Stimulated activated CD4-positive, alpha-beta T cell treated with anti-CD3 and anti-CD28 coated beads, Interleukin-1b, Interleukin-23, amount 100 ng/mL, for 1 hour (primary cell): ENCODE measurements at places on chromosomes 13 and 19.

- DNase-seq, result no peak
These were observed 45.2 kb upstream of the AMER2 start for GRCh38 chr13:25217023-25217885.

- DNase-seq, result no peak
These were observed 224.7 kb downstream of the GGACT start for GRCh38 chr13:100363874-100364273.

- DNase-seq, result no peak
These were observed 17.8 kb upstream of the MIR17HG start for GRCh38 chr13:91329733-91330132.

DNA sequence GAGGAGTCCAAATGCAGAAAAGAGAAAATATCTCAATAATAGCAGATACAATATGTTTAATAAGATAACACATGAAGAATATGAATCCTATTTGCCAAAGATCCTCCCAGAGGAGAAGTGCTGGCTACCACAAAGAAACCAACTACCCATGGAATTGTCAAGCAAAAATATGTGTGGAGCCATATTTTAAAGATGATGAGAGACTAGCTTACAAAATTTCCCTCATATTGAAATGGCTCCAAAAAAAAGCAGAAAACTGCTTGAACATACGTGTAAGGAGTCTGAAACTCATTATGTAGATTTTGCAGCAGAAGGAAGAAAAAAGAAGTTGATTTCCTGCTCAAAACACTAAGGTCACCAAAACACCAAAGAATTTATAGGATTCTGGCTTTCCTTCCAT, 94.2 kb downstream of the USP12 start:
- DNase-seq, result no peak

DNA sequence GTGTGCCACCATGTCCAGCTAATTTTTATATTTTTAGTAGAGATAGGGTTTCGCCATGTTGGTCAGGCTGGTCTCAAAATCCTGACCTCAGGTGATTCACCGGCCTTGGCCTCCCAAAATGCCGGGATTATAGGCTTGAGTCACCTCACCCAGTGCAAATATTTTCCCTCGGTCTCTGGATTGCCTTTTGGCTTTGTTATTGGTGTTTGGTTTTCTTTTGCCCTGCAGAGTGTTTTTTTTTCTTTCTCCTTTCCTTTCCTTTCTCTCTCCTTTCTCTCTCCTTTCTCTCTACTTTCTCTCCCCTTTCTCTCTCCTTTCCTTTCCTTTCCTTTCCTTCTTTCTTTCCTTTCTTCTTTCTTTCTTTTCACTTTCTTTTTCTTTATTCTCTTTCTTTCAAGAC, 33.2 kb downstream of the KDM4B start:
- DNase-seq, result no peak

DNA sequence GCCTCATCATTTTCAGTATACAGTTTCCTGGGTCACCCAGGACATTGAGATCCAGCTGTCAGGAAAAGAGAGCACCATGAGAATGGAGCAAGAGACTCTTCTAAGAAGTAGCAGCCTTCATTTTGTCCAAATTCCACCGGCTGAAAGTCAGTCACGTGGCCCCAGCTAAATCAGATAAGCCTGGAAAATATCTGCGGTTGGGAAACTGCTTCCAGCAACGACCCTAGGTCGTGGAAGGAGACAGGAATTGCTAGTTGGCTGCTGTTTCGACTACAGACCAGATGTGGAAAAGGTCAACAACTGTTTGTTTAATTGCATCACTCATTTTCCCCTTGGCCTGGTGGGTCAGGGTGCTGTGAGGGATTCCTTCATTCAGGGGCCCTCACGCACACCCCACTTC, 107.0 kb downstream of the ZNF536 start:
- DNase-seq, result no peak

DNA sequence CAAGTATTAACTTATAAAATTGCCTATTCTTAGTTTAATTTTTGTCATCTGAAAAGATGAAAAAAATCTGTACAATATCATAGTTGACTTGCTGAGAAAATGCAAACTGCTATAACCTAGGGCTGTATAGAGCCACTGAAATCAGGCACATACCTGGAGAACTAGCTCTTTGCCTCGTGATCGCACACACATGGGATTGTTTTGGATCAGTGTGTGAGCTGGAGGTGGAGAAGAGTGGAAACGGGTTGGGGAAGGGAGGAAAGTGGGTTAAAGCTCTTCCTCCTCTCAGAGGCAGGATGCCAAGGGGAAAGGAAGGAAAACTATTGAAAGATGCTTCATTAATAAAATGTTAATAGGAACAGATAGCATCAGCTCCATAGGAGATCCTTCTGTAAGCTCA, 2.7 kb downstream of the MTUS2 start:
- DNase-seq, result no peak

- DNase-seq, result no peak
These were observed 7.9 kb upstream of the RASA3 start for GRCh38 chr13:114140131-114140905.

DNA sequence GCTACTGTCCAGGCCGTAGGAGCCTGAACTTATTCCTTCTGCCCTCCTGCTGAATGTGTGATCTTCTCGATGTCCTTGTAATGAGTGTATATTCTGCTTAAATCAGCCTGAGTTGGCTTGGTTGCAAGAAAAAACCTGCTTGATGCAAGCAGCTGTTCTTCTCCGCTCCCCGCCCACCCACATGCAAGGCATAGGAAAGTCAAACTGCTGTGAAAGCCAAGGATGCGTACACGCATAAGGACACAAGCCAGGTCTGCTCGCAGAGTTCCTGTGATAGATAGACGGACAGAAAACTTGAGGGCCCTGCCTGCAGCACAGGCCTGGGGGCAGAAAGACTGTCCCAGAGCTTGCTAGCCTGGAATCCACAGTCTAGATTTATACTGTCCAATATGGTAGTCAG, 101.1 kb downstream of the DNAJC15 start:
- no peak for DNase-seq

DNA sequence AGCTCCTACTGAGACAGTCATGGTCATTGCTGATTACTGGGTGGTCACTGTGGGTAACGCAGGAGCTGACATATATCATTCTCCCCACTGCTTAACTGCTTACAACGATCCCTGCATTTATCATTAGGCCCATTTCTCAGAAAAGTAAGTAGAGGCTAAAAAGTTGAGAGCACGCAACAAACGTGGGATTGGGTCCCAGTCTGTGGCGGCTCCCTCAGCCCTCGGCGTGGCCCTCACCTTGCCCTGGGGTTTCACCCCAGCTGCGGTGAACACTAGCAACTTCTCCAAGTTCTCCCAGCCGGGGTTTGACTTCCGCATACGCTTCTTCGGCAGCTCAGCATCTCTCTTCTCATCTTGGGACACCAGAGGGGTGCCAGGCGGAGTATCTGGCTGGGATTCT, 2.5 kb downstream of the PNKP start:
- DNase-seq, result no peak

- DNase-seq, result no peak
These were observed 726 bp upstream of the TGFB1 start for GRCh38 chr19:41354343-41354953.

- no peak for DNase-seq
These were observed 12.8 kb downstream of the C3 start for GRCh38 chr19:6707658-6708018.

DNA sequence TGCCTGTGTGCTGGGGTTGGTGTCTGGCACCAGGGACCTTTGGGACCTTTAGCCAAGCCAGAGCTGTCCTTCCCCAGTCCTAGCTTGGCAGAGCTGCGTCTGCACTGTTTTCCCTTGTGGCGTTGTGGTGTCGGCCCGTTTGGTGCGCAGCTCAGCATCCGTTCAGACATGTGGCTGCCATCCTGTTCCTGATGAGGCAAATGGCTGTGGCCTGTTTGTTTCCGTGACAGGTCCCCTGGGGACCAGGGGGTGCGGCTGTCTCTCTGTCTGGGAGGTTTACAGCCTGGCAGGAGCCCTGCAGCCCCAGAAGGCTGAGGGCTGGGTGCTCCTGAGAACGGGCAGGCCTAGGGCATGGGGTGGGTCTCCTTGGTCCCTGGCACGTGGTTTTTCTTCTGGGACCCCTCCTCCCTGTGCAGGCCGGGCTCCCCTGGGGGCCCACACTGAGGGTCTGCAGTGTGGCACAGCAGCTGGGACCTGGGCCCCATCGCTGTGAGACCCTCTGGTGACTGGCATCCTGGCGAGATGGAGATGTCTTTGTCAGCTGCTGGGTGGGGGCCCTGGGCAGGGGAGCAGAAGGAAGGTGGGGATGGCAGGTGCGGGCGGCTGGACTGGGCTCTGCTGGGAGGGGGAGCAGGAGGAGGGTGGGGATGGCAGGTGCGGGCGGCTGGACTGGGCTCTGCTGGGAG, 4.0 kb downstream of the SPPL2B start:
- DNase-seq, result no peak

GRCh38 chr19:41206926-41207750, 11.9 kb upstream of the AXL start:
- no peak for DNase-seq

GRCh38 chr13:38350114-38350617, 515 bp downstream of the UFM1 start:
- peak; percentile 17 for DNase-seq

DNA sequence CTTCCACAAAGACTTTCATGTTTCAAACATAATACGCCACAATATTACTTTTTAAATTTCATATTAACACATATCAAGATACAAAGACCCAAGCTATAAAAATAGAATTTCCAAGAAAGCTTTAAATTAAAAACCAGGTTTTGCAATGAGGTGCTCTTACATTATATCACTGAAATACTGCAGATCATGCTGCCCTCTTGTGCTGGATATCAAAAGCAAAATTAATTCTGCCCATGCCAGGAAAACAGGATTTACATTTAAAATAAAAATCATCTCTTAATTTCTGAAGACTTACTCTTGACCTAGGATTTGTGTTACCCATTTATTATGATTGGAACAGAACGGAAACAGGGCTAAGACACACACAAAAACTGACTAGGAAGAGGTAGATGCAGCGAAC, 145.0 kb downstream of the ABCC4 start:
- no peak for DNase-seq

GRCh38 chr13:79999601-80000000, 341.3 kb downstream of the SPRY2 start:
- DNase-seq, result no peak

DNA sequence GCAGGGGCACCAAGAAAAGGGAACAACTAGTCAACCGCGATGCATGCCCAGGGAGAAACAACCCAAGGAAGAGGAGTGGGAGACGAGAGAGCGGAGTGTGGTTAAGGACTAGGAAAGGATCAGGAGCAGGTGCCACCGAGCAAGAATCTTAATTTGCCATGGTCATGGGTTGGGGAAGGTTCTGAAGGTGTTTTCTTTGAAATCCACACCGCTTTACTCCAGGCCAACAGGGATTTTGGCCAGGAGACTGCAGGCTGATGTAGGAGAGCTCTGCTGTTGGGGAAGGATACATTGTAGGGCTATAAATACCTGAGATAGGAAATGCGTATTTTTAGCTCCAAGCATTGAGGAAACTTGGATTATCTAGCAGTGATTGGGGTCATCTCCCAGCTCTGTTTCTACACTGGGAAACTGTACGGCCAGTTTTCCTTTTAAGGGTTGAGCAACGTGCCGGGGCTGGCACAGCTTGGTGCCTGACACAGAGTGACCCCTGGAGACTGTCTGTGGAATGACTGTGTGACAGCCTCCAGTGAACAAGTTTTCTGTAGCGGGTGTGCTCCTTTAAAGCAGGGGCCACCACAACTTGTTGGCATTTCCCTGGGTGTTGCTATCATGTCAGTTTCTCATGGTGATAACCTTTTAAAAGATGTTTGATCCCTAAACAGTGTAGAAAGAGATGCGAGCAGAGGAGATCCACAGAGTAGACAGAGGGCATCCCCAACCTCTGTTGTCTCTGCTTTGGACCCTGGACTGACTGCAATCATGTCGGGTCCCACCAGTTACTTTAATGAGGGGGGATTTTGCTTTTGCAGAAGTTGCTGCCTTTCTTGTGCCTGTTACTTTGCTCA, 34.3 kb downstream of the ZNF536 start:
- no peak for DNase-seq

DNA sequence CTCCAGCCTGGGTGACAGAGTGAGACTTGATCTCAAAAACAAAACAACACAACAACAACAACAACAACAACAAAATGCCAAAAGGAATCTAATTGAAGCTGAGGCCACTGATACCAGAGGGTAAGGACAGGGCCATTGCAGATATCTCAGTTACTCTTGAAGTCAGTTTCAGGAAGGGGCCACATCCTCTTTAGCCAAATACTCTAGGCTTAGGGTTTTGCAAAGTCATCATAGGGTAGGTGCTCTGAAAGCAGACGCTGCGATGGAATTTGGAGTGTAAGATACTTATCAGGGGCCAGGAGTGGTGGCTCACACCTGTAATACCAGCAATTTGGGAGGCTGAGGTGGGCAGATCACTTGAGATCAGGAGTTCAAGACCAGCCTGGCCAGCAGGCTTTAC, 46.6 kb upstream of the UBAC2 start:
- no peak for DNase-seq

DNA sequence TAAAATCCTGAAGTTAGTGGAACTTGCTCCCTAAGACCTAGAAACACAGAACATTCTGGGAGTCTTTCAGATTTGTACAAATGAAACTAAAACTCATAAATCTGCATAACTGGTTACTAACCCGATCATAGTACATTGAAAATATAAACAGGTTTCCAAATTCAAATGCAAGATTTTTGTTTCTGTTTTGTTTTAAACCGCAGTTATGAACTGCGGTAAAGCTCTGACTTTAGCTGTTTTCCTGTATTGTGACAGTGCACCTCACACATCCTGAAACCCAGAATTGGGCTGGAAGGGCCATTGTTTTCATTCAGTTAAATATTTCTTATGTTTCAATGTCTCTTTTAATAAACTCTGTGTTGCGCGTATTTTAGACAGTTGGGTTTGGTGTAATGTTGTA, 204.7 kb downstream of the SHISA2 start:
- no peak for DNase-seq

DNA sequence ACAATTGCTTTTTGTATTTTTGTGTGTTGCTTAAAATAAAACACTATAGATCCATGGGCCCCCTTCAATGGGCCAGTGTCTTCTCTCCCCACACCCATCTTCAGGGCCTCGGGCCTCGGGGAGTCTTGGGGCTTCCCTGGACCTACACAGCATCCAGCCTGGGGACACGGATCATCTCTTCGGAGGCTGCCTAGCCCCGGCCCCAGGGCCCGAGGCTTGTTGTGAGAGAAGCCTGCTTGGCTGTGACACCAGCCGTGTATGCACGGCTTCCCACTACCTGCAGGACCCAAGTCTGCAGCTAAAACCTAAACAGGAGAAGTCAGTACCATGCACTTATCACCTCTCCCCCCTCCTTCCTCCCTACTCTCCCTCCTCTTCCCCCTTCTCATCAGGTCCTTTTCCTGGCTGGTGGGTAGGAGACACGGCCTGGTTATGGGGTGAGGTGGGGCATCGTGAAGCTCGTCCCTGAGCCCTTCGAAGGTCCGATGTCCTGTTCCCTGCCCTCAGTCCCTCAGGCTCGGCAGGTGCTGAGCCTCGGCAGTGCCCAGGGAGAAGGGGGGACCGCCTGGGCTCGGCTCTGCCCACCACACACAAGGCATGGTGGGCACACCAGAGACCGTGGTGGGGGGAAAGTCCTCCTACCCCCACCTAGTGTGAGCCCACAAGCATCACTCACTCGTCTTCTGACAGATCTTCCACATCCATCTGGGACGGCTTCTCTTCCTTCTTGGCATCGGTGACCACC, 9.5 kb downstream of the C13orf46 start:
- DNase-seq, result no peak

GRCh38 chr19:21463449-21464105, 41.8 kb upstream of the ZNF429 start:
- no peak for DNase-seq
